ENCODE measurements at places on chromosomes 13 and 19.

- no peak for DNase-seq
These were observed 28.0 kb downstream of the SIAH3 start for GRCh38 chr13:45823583-45823982.

DNA sequence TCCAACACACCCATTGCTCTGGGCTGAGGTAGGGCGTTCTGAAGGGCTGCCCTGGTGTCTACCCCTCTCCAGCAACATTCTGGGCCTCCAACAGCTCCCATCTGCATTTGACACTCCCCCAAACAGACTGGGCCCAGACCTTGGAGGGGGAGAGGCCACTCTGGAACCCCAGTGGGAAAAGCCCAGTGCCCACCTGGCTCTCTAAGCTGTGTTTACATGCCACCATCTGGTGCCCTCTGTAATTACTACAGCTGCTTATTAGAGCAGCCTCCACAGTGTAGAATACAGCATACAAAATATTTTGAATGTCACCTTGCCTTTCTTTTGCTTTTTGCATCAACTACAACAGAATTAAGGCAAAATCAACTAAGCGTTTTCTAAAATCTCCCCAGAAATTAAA, 35.8 kb upstream of the TM9SF2 start:
- DNase-seq, result no peak

GRCh38 chr19:3034406-3034655, 5.3 kb upstream of the TLE2 start:
- no peak for DNase-seq

- DNase-seq, result no peak
These were observed 32.5 kb upstream of the IRS2 start for GRCh38 chr13:109818886-109819285.

- no peak for DNase-seq
These were observed 98.8 kb downstream of the EPSTI1 start for GRCh38 chr13:42893214-42893671.

DNA sequence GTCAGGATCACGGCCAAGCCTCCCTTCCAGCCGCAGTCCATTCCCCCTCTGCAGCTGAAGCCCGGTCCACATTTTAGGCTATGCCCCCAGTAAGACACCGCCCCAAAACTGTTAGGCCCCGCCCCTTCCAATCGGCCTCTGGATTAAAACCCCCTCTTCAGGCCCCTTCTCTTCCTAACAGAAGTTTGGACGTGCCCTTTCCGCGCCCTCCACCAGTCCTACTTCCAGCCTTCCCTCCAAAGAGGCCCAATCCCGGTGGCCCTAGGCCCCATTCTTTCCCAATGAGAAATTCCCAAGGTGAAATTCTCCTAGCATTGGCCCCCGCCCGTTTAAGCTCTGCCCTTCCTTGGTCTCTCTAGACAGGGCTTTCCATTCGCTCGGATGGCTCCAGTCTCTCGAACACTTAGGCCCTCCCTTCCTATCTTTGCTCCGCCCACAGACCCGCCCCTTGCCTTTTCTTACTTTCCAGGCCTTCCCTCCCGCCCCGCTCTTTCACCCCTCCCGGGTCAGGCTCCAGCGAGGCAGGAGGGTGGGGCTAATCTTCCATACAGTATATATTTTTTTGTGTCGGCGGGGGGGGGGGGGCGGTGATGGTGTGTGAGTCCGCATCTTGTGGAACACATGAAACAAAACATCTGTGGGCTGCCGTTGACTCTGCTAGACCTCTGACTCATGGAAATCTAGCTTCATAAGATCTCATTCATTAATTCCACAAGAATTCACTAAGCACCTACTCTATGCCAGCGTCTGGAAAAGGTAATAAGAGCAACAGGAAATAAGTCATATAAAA, 13.6 kb downstream of the LTBP4 start:
- no peak for DNase-seq

DNA sequence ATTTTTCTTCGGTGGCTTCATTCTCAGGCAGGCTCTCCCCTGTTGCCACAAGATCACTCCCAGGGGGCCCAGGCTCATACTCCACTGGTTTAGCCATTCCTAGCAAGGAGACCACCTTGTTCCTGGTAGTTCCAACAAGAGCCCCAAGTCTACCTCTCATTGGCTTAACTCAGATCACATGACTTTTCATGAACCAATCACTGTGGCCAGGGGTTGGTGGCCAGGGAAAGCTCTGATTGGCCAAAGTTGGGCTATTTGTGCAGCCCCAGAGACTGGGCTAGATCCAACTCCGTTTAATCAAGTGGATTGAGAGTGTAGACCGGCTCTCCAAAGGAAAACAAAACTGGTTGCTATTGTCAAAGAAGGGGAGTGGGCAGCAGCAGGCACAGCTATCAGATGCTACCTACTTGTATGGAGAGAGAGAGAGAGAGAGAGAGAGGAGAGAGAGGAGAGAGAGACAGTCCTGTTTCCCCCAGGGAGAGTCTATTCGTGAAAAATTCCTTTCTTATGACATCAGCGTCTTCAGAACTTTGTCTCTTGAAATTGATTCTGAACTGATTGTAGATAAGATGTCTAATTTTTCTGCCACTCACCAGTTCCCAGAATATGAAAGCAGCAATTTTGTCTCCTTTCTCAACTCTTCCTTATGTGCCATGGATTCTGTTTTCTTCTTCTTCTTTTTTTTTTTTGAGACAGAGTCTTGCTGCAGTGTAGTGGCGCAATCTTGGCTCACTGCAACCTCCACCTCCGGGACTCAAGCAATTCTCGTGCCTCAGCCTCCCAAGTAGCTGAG, 5.9 kb downstream of the CEACAM19 start:
- DNase-seq, result no peak

DNA sequence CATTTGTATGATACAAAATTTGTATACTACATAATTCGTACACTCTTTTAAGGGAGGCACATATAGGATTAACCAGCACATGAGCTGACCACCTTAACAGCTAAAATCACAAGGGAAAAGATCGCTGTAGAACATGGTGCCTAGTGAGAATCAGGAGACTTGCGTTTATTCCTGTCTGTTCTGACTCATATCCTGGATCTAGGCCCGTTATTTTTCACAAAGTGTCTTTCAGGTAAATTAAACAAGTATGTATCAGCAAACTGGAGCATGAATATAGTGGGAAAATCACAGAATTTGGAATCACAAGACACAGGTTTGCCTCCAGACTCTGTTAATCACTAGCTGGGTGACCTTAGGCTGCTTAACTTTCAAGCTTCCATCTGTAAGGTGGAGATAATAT, 47.5 kb upstream of the ESD start:
- no peak for DNase-seq

GRCh38 chr13:26326562-26326961, 72.6 kb downstream of the CDK8 start:
- no peak for DNase-seq

- DNase-seq, result no peak
These were observed 1.9 kb upstream of the SLITRK1 start for GRCh38 chr13:83884141-83884540.

DNA sequence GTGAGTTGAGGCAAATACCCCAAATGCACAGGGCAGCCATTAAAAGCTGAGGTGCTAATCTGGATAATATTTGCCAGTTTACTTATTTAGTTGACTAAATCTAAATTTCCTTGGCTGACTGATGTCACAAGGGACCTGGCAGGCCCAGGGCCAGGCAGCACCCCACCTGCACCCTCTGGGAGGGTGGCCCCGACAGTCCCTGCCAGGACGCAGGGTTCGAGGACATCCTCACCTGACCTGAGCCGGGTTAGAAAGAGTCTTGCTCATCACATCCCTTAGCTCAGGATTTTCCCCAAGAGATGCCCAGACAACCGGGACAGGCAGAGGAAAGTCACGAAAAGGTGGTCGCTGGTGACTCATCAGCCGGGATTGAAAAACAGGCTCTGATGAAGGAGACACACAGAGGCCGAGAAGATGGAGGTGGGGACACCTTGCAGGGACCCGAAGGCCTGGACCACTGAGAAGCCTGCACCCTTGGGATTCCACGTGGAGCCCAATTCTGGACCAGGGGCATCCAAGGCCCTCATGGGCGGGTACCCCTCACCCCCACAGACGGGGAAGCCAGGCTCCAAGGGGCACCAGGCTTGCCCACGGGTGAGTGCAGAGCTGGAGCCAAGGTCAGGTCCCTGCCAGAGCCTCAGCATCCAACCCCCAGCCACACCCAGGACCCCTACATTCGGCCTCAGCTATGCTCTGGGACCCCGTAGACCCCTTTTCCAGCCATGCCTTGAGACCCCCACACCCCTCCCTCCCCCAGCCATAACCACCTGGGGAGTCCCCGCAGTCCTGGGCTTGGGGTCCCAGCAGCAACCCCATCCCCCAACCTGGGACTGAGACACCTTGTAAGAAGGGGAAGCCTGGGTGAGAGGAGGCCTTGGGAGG, 103.2 kb downstream of the SOX1 start:
- no peak for DNase-seq

DNA sequence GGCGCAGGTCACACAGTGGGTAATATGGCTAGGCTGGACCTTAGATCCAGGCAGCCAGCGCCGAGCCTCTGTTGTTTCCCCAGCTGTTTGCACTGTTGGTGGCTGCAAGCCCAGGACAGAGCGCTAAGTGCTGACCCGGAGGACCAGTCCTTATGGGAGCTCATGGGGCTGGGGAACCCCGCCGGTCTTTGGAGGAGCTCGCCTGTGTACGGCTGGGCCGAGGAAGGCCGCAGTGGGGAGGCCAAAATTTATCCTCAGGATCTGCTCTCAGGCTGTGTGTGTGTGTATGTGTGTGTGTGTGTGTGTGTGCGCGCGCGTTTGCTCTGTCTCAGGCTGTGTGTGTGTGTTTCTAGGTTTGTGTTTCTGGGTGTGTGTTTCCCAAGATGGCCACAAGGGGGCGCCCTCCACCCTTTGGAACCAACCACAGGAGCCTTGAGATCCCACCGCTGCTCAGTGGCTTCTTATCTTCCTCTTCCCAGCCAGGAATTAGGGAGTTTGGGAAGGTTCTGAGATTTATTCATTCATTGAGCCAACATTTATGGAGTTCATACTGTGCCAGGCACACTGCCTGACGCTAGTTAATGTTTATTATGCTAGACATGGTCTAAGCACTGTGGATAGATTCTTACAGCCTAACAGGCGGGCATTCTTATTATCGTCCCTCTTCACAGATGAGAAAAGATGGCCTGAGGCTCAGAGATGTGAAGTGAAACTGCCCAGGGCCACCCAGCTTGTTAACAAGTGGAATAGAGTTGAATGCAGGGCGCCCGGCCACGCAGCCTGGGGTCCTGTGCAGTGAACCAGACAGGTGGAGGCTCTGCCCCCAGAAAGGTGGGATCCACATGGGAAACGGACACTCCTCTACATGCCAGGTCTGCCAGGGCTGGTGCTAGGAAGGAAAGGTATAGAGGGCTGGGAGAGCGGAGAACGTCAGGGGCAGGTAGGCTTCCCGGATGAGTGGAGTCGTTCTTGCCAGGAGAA, 13.0 kb downstream of the PGLYRP1 start:
- no peak for DNase-seq

DNA sequence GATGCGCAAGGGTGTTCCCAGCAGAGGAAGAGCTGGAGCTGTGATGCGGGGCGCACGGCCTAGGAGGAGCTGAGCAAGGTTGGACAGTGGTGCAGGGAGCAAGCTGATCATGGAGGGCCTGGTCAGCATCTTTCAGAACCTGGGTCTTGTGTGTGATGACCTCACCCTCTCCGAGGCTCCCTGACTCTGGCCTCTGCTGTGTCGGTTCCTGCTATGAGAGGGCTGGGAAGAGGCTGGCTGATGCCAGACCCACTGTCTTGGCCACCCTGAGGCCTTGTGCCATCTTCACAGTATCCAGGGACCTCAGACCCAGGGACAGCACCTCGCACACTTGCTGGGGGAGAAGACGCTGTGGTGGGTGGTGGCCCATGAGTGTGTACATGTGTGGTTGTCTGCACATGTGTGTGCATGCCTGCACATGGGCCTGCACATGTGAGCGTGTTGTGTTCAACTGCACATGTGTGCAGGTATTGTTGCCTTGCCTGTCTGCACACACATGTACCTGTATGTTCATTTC, 16.5 kb upstream of the C13orf46 start:
- no peak for DNase-seq

DNA sequence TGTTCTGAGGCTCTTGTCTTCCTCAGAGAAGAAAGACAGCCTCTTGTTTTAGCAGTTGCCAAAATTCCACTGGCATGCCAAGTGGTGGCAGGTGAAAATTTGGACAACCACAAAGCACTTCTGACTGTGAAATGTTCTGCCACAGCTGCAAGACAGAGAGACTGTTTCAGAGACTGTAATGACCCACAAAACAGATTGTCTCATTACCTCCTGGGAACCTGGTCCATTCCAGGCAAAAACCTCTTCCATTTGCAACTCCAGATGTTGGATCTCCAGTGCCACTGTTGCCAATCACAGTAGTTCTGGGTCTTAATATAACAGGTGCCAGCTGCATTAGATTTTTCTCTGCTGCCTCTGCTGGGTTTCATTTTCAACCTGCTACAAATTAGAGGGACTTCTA, 911.5 kb downstream of the UQCRFS1 start:
- DNase-seq, result no peak

- DNase-seq, result no peak
These were observed 30.0 kb upstream of the TPT1 start for GRCh38 chr13:45370922-45371406.

DNA sequence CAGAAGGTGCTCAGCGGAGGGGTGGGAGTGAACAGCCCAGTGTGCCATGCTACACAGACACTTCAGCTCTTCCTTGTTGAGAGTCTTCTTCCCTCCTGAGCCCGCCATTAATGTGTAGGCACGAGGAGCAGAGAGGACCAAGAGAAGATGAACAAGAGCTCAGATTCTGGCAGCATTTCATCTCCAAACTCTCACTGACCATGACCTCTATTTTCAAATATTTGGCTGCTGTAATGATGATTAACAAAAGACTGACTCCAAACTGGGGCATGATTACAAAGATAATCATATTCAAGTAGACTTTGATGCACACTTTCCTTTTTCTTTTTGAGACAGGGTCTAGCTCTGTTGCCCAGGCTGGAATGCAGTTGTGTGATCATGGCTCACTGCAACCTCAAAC, 236.5 kb downstream of the DCLK1 start:
- no peak for DNase-seq

DNA sequence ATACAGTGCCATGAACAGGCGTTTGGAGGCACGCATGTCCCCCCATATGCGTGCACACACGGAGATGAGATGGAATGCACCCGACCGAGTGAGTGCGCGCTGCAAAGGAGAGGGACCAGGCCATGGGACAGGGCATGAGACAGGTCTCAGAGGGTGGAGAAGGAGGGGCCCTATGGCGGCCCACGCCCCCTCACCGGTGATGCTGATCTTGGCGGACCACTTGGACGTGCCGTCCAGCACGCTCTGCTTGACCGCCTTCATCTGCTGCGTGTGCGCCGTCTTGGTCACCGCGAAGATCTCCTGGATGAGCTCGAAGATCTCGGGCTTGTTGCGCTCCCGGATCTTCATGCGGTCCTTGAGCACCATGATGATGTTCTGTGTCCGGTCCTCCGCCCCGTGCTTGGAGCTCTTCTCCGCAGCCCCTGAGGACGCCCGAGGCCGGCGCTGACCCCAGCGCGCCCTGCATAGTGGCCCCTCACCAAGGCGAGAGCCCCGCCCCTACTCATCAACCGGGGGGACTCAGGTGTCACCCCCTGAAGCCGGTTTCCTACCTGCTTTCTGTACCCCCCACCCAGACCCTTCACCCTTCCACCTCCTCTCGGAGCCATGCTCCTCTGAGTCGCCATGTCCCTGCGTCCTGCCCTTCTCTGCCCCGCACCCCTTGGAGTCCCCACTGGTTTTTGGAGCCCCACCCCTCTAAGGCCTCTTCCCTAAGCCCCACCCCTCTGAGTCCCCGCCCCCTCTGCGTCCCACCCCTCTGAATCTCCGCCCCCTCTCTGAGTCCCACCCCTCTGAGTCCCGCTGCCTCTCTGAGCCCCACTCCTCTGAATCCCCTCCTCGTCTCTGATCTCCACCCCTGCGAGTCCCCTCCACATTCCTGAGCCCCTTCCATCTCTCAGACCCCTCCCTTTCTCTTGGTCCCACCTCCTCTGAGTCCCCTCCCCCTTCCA, 40.8 kb downstream of the UNC13A start:
- DNase-seq, result no peak
